Stimulated activated CD8-positive, alpha-beta memory T cell treated with anti-CD3 and anti-CD28 coated beads, Interleukin-15, amount 100 ng/mL, for 4 hours (primary cell): ENCODE measurements at places on chromosomes 5 and 9.

- no peak for DNase-seq
These were observed 34.6 kb downstream of the SGCD start for GRCh38 chr5:156361436-156362109.

GRCh38 chr5:52063186-52063585 is 679.9 kb downstream of the ISL1 start:
- DNase-seq: no peak

DNA sequence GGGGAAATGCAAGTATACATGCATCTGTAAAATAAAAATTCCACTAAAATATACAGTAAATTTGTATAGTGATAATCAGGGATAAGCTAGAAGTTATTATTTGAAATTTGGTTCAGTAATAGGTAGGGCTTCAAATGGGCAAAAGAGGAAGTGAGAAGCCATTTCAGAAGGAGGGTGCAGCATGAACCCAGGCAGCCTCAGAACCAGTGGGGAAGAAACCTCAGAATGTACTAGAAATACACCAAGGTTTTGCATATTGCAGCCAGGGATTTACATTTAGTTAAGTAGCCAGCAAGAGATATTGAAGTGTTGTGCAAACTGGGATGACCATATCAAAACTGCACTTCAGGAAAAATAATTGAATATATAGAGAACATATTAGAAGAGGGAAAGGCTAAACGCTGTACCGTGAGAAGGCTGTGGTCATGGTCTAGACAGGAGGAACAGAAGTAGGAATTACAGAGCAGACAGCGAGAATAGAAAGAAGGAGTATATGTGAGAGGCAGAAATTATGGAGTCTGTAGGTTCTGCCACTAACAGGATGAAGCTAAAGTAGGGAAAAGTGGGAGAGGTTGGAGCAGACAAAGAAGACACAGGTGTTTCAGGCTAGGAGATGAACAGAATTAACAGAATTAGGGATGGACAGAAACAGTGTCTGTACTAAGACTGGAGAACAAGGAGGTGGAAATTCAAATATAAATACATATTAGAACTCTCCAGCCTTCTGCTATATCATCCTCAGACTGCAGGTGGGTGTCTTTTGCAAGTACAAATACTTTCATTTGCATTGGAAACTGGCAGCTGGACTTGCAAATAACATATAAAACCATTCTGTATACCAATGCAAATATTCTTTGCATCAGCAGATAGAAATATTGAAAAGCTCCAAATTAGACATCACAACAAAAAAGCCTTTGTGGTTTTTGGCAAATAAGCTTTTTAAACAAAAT is 335.6 kb downstream of the ZNF608 start:
- no peak for DNase-seq

GRCh38 chr5:53479590-53480415 is 626 bp upstream of the FST start:
- no peak for DNase-seq

GRCh38 chr9:79568337-79569101 is 3.2 kb upstream of the TLE4 start:
- DNase-seq: no peak

- no peak for DNase-seq
These were observed 34.3 kb upstream of the RPS23 start for GRCh38 chr5:82312373-82312856.

- DNase-seq: no peak
These were observed 10.8 kb downstream of the TCF7 start for GRCh38 chr5:134125039-134126015.

GRCh38 chr5:60594715-60595477 is 105.1 kb downstream of the DEPDC1B start:
- no peak for DNase-seq

- no peak for DNase-seq
These were observed 62.6 kb downstream of the PLAC8L1 start for GRCh38 chr5:146042628-146043279.

DNA sequence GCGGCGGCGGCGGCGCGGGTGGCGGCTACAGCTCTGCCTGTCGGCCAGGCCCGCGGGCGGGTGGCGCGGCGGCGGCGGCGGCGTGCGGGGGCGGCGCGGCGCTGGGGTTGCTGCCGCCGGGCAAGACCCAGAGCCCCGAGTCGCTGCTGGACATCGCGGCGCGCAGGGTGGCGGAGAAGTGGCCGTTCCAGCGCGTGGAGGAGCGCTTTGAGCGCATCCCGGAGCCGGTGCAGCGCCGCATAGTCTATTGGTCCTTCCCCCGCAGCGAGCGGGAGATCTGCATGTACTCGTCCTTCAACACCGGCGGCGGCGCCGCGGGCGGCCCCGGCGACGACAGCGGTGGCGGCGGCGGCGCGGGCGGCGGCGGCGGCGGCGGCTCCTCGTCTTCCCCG is 296 bp downstream of the ZSWIM6 start:
- no peak for DNase-seq

- DNase-seq: no peak
These were observed 10.6 kb upstream of the NEURL1B start for GRCh38 chr5:172630482-172630881.

DNA sequence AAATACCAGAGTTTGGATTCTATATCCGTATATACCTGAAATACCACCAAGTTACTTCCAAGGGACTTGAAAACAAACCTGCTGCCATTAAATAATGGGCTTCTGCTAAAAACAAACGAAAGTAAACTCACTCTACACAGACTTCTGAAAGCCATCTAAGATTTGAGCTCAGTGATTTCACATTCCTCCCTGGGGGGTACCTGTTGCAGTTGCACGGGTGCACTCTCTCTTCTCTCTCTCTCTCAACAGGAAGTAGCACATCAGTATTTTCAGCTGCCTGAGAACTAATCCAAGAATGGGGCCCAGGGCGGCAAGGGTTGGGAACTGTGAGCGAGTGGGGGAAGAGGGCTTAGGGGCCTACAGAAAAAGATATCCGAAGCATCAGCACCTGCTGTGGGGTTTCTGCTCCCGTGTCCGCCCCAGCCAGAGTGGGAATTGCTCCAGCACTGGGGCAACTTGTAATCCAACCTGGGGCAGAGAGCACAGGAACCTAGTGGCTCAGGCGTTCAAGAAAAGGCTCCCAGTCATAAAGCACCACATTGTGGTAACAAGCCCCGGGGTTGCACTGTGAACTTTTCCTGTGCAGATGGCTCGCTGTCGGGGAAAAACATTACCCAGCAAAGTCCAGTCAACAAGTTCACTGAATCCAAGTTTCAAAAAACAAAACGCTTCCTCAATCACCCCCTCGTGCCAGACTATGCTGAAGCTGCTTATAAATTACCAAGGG is 99.8 kb downstream of the EFNA5 start:
- no peak for DNase-seq

DNA sequence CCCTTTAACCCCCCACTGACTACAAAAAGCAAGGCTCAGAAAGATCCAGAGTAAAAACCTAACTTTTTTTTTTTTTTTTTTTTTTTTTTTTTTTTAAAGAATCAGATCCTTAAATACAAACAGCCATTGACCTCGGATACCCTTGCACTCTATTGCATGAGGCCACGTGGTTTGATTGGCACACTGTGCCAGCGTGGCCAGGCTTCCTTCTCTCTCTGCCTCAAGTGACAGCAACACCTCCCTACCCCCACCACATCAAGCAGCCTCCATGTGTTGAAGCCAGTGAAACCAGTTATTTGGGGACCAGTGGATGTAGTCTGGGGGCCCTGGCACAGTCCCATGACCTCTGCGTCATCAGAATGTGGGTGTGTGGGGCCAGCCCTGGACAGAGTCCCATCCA is 71.4 kb downstream of the OTULIN start:
- no peak for DNase-seq

DNA sequence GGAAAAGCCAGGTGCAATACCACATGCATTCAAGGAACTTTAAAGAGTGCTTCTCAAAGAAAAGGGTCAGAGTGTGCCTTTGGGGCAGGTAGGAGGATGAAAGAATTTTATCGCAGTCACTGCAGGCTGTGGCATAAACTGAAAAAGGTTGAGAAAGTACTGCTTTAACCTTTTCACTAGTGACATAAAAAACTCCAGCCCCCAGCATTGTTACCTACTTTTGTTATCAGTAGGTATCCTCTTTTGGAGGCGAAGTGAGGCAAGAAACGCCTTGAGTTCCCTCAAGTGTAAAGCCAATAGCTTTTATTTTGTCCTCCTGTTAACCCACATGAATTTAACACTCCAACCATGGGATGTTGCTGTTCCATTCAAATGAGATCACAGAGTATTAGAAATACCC is 64.7 kb upstream of the CHD1 start:
- DNase-seq: no peak

DNA sequence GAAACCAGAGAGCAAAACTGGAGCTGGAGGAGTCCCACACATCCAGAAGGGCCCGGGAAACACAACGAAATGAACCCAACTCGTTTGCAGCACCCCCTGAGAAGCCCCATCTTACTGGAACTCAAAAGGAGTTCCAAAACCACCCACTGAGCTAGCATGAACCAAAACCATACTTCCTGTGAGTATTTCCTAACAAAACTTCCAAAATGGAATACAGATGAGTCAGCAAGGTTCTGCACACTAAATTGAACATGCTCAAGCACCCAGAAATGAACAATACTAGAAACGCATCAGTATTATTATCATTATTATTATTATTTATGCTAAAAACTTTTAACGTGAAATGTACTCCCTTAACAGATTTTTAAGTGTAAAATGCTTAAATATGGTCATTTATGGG is 8.0 kb upstream of the SPOCK1 start:
- DNase-seq: no peak

DNA sequence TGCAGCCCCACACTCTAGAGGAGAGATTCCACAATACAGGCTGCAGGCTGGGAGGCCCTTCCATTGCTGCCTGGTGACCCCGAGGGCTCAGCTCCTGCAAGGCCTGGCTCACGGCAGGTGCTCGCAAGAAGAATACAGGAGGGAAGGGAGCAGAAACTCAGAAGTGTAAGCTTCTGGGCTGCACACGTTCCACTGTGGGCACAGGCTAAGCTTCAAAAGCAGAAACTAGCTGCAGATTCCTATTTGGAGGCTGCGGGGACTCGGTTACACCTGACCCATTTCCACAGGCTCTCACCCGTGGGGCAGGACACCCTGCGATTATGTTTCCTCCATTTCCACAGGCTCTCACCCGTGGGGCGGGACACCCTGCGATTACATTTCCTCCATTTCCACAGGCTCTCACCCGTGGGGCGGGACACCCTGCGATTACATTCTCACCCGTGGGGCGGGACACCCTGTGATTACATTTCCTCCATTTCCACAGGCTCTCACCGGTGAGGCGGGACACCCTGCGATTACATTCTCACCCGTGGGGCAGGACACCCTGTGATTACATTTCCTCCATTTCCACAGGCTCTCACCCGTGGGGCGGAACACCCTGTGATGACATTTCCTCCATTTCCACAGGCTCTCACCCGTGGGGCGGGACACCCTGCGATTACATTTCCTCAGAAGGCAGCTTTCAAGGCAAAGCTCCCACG is 10.3 kb downstream of the LPCAT1 start:
- no peak for DNase-seq

- no peak for DNase-seq
These were observed 103.8 kb upstream of the ERCC6L2 start for GRCh38 chr9:95771556-95772246.

DNA sequence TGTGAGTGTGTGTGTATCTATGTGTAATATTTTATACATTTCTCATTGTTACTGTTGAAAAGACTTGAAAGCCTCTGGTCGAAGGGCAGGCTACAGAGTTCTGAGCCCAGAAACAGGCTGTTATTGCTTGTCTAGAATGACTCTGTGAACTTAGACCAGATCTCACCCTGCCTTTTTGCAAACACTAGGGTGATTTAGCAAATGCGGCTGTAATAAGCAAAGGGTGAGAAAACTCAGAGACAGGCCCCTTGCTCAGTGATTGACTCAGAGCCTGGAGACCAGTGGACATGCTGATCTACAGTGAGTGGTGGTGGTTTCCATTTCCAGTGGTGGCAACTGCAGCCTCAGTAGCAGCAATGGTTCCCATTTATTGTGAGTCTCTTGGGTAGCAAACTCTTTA is 183.7 kb downstream of the ATP10B start:
- DNase-seq: no peak

DNA sequence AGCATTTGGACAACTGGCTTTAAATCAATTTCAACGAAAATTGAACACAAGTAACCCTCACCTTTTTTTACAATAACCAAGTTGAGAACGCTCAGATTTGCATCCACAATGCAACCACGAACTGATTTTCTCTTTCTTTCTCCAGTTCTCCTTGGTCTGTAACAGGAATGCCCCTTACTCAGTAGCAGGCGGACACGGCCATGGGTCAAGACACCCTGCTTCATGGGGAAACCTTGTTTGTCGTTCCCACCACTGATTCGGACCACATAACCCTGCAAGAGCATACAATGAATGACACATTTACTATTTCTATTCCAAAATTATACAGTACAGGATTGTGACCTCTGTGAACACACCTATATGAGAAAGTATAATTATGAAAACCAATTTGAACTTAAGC is 1.4 kb downstream of the RPS6 start:
- no peak for DNase-seq

GRCh38 chr9:91253488-91253887 is 108.2 kb downstream of the AUH start:
- peak; percentile 8 for DNase-seq

DNA sequence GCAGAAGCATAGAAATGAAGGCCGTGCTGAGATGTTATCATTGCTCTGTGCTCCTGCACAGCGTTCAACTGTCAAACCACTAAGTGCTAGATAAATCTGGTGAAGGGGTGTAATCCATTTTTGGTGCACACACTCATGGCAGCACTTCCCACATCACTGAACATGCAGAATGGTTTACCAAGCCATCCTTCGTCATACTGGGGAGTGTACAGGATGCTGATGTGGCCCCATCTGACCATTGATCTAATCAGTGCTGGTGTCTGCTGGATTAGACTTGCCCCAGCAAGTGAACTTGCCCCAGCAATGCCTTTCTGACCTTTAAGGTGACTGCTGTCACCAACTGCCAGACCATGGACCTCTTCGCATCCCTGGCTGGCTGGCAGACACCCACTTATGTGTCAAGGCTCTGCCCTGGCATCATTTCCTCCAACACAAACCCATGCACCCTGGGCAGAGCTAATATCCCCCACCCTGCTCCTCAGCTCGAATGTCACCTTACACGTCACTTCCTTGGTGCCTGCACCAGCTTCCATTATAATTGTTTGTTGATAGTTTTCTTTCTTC is 4.2 kb upstream of the SEMA4D start:
- no peak for DNase-seq

- no peak for DNase-seq
These were observed 68.1 kb upstream of the CER1 start for GRCh38 chr9:14790628-14791027.

GRCh38 chr9:92393686-92394085 is 10.7 kb downstream of the OGN start:
- DNase-seq: no peak

- DNase-seq: no peak
These were observed 63.8 kb downstream of the PBX3 start for GRCh38 chr9:125811002-125811401.

DNA sequence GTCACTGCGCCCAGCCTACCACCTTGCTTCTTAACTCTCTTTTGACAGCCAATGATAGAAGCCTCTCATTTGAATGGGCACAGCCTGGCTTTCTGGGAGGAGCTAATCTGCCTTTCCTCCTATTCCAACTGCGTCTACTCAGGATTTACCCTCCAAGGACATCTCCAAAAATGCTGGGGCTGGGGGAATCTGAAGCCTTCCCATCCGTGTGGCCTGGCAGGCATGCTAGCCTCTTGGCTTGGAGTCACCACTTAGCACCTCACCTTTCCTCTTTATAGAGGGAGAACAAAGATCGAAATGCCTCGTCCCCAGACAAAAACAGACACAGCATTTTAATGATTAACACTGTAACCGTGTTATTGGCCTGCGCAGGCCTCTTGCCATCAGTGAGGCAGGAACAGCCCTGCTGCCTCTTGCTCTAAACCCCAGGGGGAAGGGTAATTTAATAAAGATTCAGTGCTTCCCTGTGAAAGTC is 108.2 kb upstream of the KLF4 start:
- no peak for DNase-seq
